NCI-H524 (cell line): ENCODE measurements at places on chromosomes 2 and 18.

DNA sequence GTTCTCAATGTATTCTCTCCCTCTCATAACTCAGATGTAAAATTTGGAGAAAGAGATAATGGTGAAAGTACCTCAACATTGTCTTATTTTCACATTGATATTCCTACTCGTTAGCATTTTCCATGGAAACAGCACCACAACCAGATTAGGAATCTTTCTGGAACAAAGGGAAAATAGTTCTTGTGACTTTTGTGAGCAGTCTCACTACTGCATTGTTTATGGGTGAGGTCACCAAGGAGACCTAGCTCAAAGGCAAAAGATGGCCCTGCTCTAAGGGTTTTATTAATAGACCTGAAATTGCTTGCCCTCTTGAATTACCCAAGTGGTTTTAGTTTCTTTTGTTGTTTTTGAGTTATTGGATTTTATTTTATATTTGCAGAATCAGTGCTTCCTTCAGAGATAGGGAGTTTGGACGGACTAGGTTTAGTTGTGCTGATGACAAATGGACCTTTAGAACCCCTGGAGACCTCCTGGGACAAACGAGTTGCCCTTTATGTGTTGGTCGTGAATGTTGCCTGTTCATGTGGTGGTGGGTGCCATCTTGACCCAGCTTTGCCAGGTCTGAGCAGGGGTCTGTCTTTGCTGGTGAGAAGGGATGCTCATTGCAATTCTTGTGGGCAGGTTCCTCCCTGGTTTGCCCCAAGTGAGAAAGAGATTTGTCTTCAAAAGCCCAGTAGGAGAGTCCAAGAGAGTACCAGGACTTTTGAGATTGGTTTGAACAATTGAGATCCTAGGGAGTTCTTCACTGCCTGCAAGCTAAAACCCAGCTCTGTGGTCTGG is 58.1 kb downstream of the INPP4A start:
- no peak for DNase-seq

DNA sequence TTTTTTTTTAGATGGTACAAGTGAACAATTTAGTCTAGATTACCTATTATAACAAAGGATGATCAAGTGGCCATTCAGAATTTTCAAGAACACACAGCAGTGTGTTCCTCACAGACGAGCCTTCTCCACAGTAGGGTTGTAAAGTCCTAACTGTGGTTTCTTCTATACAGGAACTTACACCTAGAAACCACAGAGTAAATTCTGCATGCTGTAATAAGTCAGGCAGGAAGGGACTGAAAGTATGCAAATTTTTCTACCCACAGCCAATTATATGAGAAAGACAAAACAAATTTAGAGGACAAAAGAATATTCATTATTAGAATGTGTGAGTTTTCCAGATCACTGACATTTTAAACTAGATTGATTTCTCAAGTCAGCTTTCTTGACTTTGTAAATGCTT is 99.5 kb downstream of the RBMS1 start:
- DNase-seq: no peak

DNA sequence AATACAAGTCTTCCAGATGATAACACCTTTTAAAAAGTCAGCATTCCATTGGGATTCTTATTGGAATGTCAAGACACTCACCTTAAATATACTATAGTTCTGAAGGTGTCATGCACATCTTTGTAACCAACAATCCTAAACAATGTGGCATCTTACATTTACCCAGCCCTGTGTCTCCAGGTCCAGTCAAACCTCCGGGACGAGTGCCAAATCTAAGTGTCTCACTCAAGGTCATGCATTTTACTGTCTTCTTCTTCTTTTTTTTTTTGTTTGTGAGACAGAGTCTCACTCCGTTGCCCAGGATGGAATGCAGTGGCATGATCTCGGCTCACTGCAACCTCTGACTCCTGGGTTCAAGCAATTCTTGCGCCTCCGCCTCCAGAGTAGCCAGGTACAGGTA is 206.9 kb upstream of the FAM98A start:
- DNase-seq: no peak

GRCh38 chr2:55703350-55703749 is 9.7 kb upstream of the PNPT1 start:
- DNase-seq: no peak

- no peak for DNase-seq
Observed at GRCh38 chr18:24208270-24209035, 69.6 kb downstream of the CABYR start.

DNA sequence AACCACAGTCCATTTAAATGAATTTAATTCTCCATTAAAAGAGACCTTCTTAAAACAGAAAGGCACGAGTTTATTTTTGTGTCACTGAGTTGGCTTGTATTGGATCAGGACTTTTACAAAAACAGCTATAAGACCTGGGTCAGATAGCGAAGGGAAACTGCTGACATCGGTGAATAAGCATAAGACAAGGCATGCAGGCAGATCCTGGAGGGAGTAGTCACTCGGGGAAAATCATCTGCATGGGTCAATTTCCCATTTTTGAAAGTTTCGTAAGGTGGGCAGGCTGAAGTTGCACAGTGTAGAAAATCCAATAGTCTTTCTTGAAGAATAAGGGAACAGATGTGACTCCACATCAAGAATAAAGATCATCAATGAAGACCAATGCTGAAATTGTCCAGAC is 12.9 kb downstream of the IL36B start:
- DNase-seq: no peak

DNA sequence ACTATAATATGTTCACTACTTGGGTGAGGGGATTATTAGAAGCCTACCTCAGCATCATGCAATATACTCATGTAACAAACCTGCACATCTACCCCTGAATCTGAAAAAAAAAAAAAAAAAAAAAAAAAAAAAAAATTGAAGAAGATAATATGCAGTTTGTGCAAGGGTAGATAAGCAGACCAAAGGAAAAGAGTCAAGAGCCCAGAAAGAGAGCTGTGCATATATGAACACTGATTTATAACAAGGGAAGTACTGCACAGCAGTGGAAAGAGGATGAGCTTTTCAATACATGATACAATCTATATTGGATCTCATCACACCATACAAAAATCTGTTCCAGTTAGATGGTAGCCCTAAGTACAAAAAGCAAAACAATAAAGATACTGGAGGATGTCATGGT is 82.6 kb upstream of the MYO3B start:
- DNase-seq: no peak

DNA sequence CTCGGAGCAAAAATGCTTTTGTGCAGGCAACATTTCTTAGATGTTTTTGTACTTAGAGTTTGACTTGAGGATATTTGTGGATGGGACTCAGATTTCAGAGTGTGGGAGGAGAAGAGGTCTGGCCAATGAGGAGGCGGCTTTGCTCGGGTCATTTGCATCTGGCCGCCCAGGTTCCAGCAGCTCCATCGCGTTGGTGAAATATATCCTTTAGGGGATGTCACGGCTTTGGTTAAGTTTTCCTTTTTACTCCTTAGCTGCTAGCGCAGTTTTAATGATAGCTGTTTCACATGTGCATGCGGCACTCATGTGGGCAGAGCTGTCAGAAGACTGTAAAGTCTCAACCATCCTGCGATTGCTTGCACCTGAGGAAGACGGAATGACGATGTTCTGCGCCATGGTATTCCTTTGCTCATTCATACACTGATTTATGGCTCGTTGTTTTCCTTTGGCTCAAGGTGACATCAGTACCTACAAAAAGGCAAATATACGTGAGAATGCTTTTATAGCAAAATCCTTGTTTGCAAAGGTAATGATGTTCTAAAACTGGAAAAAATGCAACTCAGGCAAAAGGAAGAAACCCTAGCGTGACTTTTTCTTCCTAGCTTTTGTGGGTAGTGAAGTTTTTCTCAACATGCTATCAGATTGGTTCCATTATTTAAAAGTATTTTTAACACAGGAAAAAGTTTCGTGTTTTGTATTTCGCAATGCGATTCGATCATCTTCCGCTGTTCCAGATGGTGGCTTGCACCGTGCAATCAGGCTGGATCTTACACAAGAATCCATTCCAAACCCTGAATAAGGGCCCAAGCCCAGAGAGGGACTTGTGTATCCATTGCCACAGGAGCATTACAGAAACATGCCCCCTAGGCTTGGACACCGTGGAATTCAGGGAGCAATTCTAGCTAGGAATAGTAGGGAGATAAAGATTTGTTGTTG is 70.5 kb upstream of the ZNF516 start:
- peak; percentile 73 for DNase-seq
